Spleen (tissue), 13 donors: ENCODE measurements at places on chromosomes 12 and 14. TPM values are rescaled to one million over a fixed set of nuclear protein-coding genes. Genes with fewer than 3 reads are reported as not detected.

The CRIP1 gene
- 21.3 TPM for total RNA-seq

The FERMT2 gene
- 58.1 TPM for total RNA-seq

- DNase-seq, result no peak
Observed at GRCh38 chr12:43277651-43278540, 274.1 kb downstream of the ADAMTS20 start.

DNA sequence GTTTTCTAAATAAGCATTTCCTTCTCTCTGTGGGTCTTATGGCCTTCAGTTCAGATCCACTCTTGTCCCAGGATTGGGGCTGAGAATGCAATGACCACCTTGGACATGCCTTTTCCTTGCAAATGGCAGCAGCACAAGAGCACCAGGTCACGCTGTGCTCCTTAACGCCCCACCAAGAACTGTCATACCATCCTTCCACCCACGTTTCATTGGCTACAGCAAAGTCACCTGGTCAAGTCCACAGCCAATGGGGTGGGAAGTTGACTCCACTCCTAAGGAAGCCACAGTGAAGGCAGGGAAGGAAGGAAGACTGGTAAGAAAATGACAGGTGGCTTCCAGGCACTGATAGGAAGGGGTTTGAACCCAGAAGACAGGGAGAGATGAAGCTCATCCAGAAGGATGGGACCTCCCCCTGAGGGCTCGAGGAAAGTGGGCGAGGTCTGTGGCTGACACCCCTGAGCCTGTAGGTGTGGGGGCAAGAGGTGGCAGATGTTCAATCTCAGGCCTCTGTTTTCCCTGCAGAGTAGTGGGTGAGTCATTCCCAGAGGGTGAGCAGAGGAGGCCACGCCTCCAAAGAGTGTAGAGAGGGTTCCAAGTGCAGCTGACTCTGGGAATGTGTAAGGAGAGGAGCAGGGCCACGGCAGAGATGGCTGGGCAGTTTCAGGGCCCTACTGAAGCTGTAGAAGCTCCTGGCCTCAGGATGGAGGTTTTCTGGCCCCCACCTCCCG, 113.5 kb upstream of the VRK1 start:
- no peak for DNase-seq

The TTC7B gene
- total RNA-seq, result 64.7 TPM

DNA sequence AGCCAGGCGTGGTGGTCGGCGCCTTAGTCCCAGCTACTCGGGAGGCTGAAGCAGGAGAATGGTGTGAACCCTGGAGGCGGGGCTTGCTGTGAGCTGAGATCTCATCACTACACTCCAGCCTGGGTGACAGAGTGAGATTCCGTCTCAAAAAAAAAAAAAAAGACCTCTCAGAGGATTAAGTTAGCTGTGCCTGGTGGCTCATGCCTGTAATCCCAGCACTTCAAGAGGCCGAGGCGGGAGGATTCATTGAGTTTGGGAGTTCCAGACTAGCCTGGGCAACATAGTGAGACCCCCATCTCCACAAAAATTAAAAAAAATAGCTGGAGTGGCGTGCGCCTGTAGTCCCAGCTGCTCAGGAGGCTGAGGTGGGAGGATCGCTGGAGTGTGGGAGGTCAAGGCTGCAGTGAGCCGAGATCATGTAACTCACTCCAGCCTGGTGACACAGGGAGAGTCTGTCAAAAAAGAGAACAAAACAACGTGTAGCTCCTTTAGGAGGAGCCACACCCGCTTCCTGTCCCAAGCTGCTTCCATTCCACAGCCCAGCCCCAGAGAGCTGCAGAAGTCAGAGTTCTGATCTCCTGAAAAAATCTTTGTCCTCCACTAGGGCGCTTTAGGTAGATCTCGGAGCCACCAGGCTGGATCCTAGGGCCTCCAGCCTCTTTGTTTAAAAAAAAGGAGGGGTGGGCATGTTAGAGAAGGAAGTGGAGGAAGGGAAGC, 11.5 kb upstream of the ULK1 start:
- no peak for DNase-seq

GRCh38 chr12:50042693-50043092, 14.7 kb upstream of the ASIC1 start:
- DNase-seq, result no peak

DNA sequence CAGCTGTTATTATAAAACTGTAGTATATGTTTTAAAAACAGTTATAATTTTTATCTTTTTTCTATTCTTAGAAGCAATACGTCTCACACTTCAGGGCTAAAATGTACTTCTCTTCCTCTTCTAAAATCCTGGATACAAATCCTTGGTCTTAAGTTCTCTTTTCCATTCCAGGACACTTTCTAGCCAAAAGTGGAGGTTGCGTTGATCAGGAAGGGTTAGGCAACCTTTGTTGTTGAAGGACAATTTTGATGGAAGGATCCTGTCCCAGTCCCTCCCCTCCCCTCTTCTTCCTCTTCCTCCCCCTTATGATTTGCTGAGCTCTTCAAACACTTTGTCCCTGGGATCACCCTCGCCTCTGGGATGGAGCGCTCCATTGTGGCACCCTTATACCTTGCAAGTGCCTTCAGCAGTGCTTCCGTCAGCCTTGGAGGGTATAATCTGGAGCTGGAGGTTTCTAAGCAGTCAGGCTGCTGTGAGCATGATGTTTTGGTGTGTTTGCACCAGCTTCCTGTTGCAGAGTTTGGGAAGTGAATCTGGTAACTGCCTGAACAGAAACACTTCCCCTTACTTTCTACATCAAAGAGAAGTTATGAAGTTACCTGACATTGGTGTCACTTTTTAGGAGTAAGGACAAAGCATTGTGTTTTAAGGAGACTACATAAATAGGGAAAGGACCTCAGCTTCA, 87.4 kb upstream of the SLC38A2 start:
- no peak for DNase-seq

GRCh38 chr14:74085828-74086227, 1.1 kb downstream of the LIN52 start:
- DNase-seq, result no peak

The MMP17 gene
- 2.9 TPM for total RNA-seq

The NFATC4 gene
- total RNA-seq, result 29.2 TPM

The MLXIP gene
- total RNA-seq, result 94.7 TPM

GRCh38 chr14:89746654-89747053, 207.9 kb downstream of the EFCAB11 start:
- no peak for DNase-seq

DNA sequence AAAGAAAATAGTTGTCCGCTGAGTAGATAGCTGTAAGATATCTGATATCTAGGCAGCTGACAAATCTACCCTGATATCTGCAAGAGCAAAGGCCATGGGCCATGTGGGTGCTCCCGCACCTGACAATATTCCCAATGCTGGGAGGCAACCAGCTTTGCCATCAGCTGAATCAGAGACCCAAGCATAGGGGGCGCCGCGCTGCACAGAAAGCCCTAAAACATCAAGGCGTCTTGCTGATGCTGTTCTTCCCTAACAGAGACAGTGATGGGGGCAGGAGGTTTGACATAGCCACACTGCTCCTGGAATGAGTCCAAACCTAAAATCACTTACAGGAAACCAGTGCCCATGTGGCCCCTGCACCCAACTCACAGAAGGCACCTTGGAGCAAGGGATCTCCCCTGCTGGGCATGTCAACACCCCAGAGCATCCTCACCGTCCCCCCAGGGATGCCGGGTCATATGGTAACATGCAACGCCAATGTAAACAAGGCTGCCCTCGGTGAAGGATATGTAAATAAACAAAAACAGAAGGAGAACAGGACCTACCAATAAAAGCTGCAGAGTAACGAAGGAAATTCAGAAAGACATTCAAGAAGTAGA, 199.5 kb downstream of the TMEM132D start:
- DNase-seq, result no peak

GRCh38 chr12:60112763-60113162, 516.9 kb downstream of the SLC16A7 start:
- DNase-seq, result no peak

- DNase-seq, result no peak
Observed at GRCh38 chr12:49885663-49886461, 17.8 kb downstream of the FAIM2 start.
